ENCODE measurements at places on chromosomes 7 and 10.
A peak's percentile ranks its signal among the peaks of the same experiment; 100 is the strongest.

- DNase-seq: peak; percentile 50
These were observed 36.4 kb upstream of the SRRM3 start for GRCh38 chr7:76165106-76165972.

DNA sequence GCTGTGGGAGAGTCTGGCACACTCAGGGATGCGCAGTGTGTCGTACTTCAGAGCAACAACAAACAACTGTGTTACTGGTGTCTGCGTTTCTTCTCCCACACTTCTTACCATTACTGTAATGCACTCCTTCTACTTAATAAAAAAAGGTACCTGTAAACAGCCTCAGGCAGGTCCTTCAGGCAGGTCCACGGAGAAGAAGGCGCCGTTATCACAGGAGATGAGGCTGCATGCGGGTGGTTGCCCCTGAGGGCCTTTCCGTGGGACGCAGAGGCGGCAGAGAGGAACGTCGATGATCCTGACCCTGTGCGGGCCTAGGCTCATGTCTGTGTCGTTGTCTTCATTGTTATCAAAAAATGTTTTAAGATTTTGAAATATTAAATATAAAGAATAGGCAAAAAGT, 29.4 kb downstream of the NKX6-2 start:
- DNase-seq: no peak

DNA sequence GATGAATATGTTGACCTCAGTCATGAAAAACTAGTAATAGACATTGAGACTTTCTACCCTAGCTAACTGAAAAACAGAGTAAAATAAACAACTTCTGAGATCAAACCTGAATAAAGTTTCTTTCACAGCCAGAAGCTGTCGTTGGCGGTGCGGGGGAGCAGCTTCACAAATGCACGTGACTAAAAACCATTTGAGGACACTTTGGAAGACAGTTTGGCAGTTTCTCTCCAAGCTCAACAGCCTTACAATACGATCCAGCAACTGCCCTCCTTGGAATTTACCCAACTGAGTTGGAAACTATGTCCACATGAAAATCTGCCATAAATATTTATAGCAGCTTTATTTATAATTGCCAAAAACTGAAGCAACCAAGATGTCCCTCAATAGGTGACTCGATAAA, 63.1 kb downstream of the CYTH3 start:
- DNase-seq: no peak

DNA sequence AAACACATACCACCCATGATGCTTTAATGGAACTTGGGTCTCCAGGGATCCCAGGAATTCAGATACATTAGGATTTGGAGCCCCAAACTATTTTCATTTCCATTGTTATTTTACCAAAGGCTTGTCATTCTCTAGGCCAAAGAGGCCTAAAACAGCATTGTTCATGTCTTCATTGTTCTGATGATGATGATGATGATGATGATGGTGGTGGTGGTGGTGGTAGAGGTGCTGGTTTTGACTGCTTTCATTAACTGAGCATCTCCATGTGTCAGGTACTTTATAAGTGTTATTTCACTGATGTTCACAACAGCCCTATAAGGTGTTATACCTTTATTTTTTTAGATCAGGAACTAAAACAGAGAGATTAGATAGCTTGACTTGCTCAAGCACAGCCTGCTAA, 12.2 kb upstream of the RBM20 start:
- no peak for DNase-seq

DNA sequence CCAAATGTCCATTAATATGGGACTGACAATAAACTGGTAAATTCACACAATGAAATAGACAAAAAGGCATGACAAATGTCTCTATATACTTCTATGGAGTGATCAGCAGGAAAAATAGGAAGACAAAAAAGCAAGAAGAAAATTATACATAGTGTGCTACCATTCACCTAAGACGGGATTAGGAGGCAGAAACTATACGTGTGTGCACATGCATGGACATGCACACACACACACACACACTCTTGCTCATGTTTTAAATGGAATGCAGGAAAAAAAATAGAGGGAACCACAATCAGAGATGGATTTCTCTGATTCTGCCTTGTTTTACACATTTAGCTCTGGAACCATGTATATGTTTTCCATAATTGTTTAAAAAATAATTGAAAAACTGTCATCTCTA, 119.0 kb downstream of the ZFAND4 start:
- no peak for DNase-seq

DNA sequence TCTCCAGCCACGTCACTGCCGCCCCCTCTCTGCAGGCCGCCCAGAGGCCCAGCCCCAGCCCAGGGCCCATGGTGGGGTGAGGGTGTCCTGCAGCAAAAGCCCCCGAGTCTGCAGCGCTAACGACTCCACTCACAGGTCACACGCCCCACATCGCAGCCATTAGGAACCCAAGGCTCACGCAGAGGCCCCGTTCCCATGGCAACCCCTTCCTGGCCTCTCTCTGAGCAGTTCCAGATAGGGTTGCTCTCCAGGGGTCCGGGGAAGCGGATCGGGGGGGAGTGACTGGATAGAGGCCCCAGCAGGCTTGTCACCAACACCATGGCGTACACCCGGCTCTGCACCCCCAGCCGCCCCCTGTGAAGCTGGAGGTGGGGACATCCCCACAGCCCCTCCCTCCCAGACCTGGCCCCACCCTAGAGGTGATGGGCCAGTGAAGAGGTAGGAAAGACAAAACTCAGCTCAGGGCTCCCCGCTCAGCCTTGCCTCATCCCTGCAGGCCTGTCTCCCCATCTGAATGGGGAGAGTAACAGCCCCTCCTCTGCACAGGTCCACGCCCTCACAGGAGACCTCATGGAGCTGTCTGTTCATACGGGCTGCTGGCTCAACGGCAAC, 41.2 kb downstream of the TNRC18 start:
- no peak for DNase-seq

DNA sequence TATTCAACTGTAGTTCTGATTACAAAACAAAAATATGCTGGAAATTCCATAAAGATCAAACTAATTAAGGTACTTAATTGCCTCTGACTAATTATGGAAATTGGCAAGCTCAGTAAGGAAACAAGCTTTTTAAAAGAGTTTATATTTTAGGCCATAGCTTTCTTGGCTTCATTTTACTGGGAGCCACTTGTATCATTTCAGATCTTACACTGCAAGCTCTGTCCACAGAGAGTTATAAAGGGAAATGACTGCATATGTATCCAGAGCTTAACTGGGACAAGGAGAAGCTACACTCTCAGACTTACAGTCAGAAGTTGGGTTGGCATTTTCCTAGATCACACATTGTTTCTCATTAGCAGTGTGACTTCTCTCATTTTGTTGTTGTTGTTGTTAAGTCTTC, 92.4 kb downstream of the LRRN3 start:
- no peak for DNase-seq

DNA sequence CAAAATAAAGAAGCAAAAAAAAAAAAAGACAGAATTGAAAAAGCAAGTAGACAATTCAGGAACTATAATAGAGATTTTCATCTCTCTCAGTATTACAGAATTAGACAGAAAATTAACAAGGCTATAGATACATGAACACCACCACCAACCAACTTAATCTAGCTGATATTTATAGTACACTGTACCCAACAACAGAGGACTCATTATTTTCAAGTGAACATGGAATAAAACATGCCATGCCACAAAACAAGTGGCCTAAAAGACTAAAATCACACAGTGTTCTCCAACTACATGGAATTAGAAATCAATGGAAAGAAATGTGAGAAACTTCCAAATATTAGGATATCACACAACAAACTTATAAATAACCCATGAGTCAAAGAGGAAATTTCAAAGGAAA, 9.1 kb downstream of the TMEM168 start:
- DNase-seq: no peak

DNA sequence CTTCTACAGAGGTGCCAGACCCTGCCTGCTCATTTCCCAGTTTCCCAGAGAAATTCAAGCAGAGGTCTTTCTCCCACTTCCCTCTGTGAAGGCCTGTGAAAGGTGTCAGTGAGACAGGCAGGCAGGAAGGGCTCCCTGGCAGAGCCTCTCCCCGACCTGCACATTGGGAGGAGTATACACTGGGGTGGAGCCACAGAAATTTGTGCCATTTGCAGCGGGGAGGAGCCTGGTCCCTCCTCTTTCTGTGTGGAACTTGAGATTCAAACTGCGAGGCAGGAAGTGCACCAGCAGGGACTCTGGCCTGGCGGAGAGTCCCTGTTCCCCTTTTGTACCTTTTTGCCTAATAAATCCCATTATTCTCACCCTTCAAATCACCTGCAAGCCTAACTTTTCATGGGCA, 54.6 kb upstream of the OPN4 start:
- no peak for DNase-seq

DNA sequence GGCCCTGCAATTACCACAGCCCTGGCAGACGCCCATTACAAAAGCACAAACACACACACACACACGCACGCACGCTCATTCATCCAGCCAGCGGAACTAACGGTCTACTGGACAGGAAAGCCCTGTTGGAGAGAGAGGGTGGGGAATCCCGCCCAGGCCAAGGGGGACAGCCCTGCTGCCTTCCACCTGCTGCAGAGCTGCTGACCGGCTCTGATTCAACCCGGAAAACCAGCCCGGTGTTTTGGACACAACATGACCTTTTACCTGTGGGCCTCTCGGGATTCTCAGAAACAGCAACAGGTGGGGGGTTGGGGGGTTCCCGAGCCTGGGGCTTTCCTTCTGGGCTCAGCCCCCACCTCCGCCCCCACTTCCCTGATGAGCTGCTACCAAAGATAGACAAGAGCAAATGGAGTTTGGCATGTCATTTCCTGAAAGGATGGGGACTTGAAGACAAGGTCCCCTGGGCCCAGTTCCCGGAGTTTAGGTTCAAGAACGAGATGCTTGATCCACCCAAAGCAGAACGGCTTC, 18.5 kb upstream of the SERPINE1 start:
- DNase-seq: peak; percentile 81

GRCh38 chr10:21953585-21954057, 49.9 kb downstream of the DNAJC1 start:
- DNase-seq: no peak

- no peak for DNase-seq
These were observed 39.0 kb downstream of the TAC1 start for GRCh38 chr7:97770850-97771249.

GRCh38 chr10:97450828-97451227, 4.9 kb downstream of the ZDHHC16 start:
- no peak for DNase-seq

DNA sequence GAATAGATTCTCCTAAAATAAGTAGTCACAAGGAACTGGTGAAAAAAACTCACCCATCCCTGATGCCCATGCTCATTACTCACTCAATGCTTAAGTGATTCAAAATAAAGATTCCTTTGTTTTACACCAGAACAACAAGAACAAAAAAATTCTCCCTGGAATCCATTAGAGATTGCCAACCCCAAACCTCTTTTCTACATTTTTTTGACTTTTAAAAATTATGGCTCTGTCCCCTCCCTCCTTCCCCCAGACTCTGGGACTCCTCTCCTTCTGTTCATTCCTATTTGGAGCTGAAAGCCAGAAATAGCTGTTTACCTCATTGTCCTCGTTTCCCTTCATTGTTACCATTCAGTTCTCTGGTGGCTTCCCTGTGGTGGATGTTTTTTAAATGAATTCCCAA, 63.2 kb upstream of the FHIP2A start:
- DNase-seq: no peak

- no peak for DNase-seq
These were observed 95.0 kb downstream of the CNOT4 start for GRCh38 chr7:135414850-135415439.

DNA sequence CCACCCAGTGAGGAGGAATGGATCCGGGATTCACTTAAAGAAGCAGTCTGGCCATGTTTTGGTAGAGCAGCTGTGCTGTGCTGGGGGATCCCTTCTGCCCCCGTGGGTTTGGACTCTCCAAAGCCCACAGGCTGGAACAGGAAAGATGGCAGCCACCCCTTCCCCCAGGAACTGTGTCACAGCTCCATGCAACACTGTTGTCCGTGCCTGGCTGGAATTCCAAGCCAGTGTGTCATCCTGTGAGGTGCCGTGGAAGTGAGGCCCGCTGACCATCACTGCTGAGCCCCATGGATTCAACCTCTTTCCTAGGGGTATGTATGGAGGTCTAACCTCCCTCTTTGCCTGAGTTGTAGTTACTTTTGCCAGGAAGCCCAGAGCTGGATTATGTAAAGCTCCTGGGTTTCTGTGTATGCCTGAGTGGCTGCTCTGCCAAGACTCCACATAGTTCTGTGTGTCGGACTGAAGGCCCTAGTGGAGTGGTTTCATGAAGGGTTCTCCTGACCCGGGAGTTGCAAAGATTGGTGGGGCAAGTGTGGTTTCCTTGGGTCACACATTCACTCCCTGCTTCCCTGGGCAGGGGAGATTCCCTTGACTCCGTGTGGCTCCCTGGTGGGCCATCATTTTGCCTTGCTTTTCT, 35.1 kb upstream of the PCGF5 start:
- DNase-seq: no peak

DNA sequence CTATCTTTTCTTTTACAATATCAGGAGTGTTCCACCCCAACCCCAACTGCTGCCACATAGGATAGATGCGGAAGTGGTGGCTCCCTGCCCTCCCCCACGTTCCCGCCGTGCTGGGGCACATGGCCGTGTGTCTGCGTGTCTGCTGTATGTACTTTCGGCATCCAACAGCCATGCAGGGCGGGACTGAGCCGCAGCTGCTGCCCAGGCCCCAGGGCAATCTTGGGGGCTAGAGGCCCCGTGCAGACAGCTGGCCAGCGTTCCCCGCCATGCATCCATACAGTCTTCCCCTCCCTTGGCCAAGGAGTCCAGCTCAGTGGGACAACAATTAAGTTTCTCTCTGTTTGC, 162.7 kb downstream of the DGKB start:
- DNase-seq: no peak

GRCh38 chr7:85068799-85069198, 118.1 kb downstream of the SEMA3D start:
- DNase-seq: no peak

GRCh38 chr10:74612195-74612594, 214.2 kb upstream of the KAT6B start:
- DNase-seq: no peak
